T-helper 22 cell (primary cell): ENCODE measurements at places on chromosomes 11 and 22.

- DNase-seq = no peak
Observed at GRCh38 chr11:124174001-124174583, 9.1 kb upstream of the OR10D3 start.

- no peak for DNase-seq
Observed at GRCh38 chr11:15816260-15816871, 540.0 kb downstream of the SOX6 start.

- no peak for DNase-seq
Observed at GRCh38 chr11:72872012-72872411, 57.8 kb downstream of the ATG16L2 start.

DNA sequence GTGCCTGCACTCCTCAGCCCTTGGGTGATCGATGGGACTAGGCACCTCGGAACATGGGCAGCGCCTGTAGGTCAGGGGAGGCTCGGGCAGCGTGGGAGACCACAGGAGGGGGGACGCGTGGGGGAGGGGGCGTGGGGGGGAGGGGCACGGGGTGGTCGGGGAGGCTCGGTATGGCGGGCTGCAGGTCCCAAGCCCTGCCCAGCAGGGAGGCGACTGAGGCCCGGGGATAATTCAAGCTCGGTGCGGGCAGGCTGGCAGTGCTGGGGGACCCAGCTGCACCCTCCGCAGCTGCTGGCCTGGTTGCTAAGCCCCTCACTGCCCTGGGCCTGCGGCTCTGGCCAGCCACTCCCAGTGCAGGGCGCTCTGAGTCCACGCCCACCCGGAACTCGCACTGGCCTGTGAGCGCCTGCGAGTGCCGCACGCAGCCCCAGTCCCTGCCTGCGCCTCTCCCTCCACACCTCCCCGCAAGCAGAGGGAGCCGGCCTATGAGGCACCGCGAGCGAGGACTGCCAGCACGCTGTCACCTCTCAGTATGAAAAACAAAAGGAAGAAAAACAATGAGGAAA, 1698.3 kb upstream of the RAG2 start:
- DNase-seq = no peak

GRCh38 chr22:28179392-28179791, 260.3 kb upstream of the PITPNB start:
- no peak for DNase-seq

DNA sequence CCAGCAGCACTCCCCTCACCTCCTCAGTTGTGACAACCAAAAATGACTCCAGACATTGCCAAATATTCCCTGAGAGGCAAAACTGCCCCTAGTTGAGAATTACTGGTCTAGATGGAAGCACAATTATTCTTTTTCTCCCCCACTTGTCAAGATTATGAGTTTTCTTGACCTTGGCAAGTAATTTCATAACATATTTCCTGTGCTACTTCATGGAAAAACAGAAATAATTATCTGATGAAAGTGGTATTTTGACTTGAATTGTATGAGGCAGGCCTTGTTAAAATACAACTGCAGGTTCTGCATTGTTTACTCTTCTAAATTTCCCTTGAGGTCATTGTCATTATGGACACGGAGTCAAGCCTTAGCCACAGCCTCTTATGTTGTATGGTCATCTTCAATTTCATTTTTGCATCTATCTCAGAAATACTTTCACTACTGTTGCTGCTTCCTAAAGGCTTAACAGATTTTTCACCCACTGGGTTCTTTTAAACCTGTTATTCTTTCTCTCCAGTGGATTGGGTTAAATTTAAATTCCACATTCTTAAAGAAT, 32.2 kb upstream of the LDLRAD3 start:
- no peak for DNase-seq

- DNase-seq = no peak
Observed at GRCh38 chr11:15038963-15039362, 34.4 kb upstream of the CALCB start.

DNA sequence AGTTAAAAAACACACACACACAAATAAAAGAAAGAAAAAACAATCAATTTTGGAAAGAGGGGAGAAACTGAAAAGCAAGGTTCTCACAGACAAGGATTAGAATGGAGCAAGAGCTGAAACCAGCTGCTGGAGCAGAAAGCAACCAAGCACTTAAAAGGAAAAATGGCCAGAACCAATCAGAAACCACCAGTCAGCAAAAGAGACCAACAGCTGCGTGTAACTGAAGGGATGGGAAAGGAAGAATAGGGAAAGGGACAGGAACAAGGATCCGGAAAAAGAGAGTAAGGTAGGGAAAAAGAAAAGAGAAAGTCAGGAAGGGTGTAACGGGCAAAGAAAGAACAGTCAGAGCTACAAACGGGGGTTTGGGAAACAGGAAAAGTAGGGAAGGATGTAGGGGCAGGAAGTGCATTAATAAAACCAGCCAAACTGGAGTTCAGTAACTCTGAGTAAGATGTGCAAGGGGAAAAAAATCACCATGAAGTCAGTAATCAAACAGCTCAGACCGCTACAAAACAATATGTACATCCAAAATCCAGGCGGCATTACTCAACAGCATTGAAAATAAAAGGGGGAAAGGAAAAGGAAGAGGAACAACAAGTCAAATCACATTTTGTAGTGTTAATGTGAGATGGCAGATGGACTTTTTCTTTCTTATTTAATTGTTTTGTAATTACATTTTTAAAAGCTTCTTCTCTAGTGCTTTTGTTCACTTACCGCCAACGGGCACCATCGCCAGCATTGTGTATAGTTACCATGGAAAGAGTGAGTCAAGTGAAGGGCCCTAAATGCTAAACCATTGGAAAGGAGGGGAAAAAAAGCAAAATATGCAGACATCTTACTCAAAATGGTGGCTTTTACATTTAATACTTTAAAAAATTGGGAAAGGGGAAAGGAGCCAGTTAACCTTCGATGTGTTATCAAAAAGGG, 49.2 kb downstream of the APOL5 start:
- DNase-seq = no peak

- DNase-seq = no peak
Observed at GRCh38 chr11:130631119-130631518, 182.7 kb downstream of the ADAMTS15 start.

DNA sequence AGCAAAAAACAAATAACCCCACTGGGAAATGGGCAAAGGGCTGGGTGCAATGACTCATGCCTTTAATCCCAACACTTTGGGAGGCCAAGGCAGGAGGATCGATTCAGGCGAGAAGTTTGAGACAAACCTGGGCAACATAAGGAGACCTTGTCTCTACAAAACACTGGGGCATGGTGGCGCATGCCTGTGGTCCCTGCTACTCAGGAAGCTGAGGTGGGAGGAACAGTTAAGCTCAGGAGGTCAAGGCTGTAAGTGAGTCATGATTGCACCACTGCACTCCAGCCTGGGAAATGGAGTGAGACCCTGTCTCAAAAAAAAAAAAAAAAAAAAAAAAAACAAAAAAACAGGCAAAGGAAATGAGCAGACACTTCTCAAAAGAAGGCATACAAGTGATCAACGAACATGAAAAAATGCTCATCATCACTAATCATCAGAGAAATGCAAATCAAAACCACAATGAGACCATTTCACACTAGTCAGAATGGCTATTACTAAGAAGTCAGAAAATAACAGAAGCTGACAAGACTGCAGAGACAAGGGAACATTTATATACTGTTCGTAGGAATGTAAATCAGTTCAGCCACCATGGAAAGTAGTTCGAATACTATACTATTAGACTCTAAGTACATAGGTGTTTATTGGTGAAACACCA, 48.2 kb upstream of the SMCO4 start:
- DNase-seq = no peak
